CD4-positive, alpha-beta T cell treated with Interleukin-6 at 100 ng/mL for 8 hours (primary cell): ENCODE measurements at places on chromosomes 11 and 22.

DNA sequence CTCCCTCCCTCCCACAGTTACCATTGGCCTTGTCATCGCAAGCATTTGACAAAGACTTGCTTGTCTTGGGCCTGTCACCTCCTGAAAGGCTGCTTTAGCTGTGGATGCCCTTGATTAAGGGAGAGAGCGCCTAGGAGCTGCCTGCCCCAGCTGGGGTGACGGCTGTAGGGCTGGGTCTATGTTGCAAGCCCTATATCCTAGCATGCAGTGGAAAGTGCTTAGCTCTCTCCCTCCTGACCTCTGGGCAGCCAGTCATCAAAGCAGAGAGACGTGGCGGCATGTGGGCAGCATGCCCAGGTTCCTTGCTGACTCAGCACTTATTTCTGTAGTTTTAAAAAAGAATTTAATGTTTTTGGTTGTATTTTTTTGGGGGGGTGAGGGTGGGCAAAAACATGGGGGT is 75.9 kb downstream of the BARX2 start:
- DNase-seq: no peak

DNA sequence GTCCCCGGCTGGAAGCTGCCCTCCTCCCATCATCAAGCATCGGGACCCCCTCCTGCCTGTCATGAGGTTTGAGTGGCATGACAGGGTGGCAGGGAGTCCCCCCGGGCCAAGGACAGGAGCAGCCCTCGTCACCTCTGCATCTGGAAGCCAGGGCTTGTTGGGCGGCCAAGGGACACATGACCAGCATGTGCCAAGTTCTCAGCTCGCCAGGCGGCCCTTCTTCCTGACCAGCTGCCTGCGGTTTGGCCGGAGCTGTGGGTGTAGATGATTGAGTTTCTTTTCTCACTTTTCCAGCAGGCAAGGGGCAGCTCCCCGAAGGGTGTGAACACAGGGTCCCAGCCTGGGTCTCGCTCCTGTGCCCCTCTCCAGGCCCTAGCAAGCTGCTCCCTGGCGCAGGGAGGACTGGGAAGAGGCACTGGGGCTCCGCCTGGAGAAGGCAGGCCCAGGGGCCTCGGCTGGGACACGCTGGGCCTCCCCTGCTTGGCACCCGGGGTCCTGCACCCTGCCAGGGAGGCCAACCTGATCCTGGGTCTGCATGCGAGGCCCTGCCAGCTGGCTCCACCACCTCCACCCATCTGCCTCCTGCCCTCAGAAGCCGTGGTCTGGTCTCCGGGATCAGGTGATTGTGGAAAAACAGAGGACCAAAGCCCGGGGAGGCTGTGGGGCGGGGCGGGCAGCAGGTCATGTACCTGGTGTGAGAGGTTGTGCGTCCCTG is 13.4 kb downstream of the ARHGAP8 start:
- DNase-seq: no peak

GRCh38 chr11:1568441-1568911 is 3.6 kb downstream of the DUSP8 start:
- no peak for DNase-seq

DNA sequence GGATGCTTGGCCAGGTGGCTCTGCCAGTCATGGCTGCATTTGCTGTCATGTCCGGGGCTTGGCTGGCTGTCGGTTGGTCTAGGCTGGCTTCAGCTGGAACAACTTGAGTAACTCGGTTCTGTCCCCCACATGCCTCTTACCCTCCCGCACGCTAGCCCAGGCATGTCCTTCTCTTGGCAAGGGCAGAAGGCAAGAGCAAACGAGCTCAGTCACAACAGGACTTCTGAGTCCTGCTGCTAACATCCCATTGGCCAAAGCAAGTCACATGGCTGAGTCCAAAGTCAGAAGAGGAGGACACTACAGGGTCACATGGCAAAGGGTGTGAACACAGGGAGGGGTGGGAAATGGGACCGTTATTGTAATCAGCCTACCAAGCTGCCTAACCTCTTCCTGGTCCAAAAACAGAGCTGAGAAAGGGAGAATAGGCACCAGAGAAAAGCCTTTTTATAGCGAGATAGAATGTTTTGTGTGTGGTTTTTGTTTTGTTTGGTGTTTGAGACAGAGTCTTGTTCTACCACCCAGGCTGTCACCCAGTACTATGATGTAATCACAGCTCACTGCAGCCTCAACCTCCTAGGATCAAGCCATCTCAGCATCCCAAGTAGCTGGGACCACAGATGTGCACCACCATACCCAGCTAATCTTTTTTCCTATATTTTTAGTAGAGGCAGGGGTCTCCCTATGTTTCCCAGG is 81.9 kb downstream of the MN1 start:
- DNase-seq: no peak

GRCh38 chr22:21996175-21996720 is 13.7 kb upstream of the TOP3B start:
- DNase-seq: no peak

GRCh38 chr11:62088331-62088933 is 35.4 kb upstream of the INCENP start:
- no peak for DNase-seq

DNA sequence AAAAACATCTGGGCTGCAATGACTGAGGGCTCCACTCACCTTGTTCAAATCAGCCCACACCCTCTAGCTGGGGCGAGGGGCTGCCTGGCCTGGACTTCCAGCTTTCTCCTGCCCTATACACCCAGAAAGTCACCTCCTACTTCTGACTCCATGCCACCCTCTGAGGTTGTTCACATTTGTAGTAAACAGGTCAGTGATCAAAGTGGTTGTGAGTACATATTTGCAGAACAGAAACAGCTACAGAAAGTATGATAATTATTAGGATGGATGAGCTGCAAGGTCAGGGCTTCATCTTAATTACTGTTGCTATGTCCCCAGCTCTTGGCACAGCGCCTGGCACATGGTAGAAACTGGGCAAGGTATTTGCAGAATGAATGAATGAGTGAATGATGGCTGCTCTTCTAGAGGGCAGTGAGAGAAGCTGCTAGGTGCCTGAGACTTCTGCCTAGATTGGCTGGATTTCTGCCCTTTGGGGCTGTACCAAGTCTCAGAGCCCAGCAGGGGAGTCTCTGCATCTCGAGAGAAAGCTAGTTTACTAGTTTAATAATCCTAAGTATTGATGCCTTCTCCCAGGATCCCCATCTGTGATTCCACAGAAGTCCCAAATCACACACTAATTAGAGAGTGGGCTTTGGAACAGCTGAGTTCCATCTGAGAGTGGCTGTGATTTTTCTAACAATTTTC is 36.0 kb downstream of the SYT13 start:
- no peak for DNase-seq

DNA sequence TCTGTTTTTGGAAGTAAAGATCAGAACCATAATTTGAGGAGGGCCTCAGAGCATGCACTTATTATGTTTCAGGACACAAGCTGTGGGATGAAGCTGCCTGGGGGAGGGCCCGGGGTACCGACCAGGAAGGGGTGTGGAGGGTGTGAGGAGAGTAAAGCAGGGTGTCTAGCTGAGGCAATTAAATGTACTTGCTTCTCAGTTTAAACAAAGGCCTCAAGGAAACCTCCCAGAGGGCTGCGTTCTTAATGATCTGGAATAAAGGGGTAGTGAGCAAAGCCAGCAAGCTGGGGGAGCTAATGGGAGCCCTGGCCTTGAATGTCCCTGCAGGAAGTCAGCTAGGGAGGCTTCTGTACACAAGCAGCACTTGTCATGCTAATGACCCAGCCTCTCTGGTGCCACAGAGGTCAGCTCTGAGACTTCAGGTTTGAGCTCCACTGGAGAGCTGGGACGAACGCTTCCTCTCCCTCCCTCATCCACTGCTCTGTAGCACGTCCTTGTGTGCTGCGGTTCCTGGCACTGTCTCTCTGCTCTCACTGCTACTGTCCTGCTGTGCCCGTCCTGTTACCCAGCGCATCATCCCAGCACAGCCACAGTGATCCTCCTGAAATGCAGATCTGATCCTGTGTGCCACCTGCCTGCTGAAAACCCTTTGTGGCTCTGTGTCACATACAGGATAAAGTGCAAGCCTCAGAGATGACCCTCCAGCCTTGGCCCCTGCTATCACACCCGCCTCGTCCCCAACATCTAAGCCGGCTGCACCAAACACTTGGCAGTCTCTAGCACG is 159.7 kb downstream of the DBX1 start:
- no peak for DNase-seq

- DNase-seq: no peak
Observed at GRCh38 chr22:31870890-31871289, 73.4 kb upstream of the YWHAH start.

DNA sequence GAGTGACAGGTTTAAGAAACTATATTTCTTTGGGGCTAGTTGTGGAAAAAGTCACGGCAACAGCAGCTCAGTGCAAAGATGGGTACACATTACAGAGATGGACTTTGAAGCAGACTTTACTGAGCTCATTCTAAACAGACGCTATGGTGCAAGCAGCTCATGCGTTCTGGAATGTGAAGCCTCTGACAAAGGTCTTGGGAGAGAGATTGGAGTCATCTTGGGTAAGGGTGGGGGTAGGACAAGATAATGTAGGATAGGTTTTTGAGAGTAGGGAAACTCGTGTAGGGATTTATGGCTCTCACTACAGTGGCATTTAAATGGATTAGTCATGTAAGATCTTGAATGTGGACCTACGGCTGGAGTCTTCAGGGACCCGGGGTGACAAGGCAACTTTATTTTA is 36.2 kb upstream of the CLMP start:
- DNase-seq: no peak

- no peak for DNase-seq
Observed at GRCh38 chr22:47202819-47203553, 440.5 kb downstream of the TBC1D22A start.

DNA sequence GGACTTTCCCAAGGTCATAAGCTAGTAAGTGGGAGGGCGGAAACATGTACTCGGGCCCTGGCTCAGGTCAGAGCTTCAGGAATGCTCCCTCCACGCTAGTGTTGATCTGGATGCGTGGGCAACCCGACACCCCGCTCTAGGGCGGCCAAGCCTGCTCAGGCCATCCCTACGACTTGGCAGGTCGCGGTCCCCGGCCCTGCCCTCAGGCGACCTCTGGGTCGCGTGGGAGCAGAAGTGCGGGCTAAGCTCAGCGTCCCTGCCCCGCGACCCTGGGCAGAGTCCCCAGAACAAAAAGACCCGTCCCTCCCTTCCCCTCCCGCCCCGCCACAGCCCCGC is 781 bp upstream of the TEF start:
- DNase-seq: no peak

DNA sequence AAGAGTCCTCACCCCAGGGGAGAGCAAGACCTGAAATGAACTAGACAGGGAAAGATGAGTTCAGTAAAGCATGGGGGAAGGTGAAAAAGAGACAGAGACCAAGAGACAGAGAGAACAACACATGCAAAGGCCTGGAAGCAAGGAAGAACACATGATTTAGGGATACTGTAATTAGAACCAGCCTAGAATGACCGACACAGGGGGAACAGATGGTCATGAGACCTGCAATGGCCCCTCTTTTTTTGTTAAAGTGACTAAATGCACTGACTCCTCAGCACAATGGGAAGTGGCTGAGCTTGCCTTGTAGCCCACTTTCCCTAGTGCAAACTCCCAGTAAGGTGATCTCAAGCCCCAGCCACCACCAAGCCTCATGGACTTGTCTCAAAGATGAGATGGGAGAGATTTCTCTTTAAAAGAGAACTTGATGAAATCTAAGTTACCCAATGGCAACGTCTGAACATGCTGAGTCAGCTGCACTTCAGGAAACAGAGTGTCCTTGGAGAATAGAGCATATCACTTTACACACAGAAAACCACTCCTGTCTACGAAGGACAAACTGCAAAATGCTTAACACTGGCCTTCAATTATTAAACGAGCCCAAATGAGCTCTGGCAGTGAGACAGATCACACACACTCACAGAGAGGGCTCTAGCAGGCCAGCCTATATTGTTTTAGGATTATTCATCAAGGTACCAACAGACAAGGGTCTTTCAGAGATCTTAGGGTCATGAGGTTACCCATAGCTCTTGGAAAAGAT is 91.0 kb downstream of the SERGEF start:
- no peak for DNase-seq
